Left renal cortex interstitium (tissue), 4 donors: ENCODE measurements at places on chromosomes 12 and 14. TPM values are rescaled to one million over a fixed set of nuclear protein-coding genes. Genes with fewer than 3 reads are reported as not detected.

Gene CISTR
- polyA plus RNA-seq: 0.32 TPM

Gene GZMB
- 0.74 TPM for polyA plus RNA-seq

Gene C1R
- polyA plus RNA-seq: 37.5 TPM

Gene ASIC1
- 6.0 TPM for polyA plus RNA-seq

Gene AKAP3
- 4.0 TPM for polyA plus RNA-seq

Gene PABPN1
- 265 TPM for polyA plus RNA-seq

Gene GPR162
- polyA plus RNA-seq: 37.7 TPM

Gene AMHR2
- 0.65 TPM for polyA plus RNA-seq

GRCh38 chr12:50776749-50777728 is 13.1 kb downstream of the ATF1 start:
- DNase-seq: no peak

GRCh38 chr12:31119192-31119802 is 45.6 kb downstream of the DDX11 start:
- DNase-seq: no peak

- DNase-seq: no peak
These were observed 52.7 kb downstream of the WNK1 start for GRCh38 chr12:805022-805632.

GRCh38 chr12:85405781-85406522 is 125.9 kb downstream of the ALX1 start:
- no peak for DNase-seq

DNA sequence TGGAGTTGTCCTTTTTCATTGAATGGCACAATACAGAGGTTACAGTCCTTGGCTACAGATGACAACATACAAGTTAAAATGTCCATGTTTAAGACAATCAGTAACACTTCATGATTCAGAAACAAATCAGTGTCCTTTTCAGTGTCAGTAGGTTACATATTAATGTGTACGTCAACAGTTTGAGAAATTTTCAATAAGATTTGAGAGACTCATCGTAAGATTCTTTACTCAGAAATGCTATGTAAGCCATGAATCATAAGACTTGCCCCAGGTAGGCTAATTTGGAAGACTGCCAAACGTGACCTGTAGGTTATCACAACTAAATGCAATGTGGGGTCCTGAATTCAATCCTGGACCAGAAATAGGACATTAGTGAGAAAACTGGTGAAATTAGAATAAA is 3.5 kb downstream of the RDH12 start:
- no peak for DNase-seq

DNA sequence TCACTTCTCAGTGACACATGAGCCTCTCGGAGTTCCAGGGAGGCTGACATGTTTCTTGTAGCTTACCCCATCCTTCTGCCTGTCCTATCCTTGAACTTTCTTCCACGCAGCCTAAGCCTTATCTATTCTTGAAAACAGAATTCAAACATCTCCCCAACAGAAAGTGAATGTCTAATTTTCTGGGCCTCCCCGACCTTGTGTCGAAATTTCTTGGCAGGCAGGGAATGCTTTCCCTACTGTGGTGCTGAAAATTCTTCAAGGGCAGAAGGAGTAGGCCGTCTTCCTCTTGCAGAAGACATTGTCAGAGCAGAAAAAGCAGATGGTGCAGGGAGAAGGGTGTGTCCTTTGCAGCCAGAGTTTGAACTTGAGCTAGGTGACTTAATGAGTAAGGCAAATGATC is 63.0 kb upstream of the TCL1B start:
- DNase-seq: no peak

DNA sequence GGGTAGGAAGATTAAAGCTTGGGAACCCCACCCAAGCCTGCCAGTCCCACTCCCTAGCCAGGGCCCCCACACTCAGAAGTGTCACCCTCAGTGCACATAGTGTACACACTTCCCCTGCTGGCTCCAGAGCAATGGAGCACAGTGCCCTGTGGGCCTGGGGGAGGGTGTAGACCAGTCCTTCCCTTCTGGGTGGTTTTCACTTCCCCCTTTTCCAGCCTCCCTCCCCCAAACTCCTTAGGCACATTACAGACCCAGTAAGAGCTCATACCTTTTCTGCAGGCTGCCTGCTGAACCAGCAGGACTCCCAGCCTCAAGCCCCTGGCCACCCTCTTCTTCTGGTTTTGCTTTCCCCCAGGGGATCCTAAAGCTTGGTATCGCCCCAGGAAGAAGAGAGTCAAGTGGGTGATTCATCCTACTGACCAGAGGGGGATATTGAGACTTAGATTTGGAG is at the start of gene ZNF385A:
Gene ZNF385A (minus strand): TSS at position 143 of the 451 bp plus-strand sequence. CDS start 219 bp downstream, outside the sequence.
- DNase-seq: no peak

DNA sequence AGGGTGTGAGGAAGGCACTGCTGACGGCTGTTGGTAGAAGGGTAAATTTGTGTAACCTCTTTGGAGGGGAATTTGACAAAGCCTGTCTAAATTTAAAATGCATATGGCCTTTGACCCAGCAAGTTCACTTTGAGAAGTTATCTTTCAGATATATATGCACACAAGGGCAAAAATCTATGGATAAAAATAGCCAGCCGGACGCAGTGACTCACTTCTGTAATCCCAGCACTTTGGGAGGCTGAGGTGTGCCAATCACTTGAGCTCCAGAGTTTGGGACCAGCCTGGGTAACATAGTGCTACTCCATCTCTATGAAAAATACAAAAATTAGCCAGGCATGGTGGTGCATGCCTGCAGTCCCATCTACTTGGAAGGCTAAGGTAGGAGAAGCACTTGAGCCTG is 13.4 kb downstream of the UBC start:
- no peak for DNase-seq

DNA sequence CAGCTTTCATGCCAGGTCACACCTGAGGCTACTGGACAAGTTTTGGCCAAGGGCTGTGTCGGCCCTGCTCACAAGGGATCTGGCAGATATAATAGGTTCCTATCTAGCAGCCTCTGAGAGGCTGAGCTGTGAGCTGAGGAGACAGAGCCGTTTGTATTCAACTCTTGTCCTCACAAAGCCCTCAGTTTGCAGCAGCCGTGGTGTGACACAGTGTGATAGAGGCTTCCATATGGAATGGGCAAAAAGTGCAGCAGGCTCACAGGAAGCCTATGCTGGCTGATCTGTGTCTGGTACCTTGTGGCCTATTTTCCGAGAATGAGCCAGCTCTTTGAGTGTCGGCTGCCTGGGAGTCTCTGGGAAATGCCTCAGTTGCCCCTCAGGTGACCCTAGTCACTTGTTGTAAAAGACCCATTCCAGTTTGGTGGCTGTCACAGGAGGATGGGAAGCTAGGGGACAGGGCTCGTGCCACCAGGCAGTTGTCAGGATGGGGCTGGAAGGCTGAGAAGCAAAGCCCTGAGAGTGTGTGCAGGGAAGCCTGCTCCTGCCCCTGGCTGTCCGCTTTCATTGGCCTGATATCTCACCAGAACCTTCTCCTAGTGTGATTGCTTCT is 16.1 kb downstream of the VRTN start:
- no peak for DNase-seq

- no peak for DNase-seq
These were observed 23.7 kb downstream of the PCNX1 start for GRCh38 chr14:70931008-70931407.

DNA sequence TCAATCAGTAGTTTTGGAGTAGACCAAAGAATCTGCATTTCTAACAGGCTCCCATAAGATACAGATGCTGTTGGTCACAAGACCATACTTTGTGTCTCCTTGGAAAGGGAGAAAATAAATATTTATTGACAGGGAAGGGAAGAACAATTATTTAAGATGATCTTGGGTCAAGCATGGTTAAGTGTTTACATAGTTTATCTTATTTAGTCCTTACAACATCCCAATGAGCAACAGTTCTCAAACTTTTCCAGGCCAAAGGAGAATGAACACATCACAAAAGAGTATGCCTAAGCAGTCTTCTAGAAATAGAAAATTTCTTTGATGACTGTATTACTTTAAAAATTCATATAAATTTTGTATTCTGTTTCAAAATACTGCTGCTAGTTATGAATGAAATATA is 8.8 kb downstream of the LPCAT3 start:
- DNase-seq: no peak

GRCh38 chr12:110501399-110501751 is 536 bp downstream of the VPS29 start:
- DNase-seq: no peak

DNA sequence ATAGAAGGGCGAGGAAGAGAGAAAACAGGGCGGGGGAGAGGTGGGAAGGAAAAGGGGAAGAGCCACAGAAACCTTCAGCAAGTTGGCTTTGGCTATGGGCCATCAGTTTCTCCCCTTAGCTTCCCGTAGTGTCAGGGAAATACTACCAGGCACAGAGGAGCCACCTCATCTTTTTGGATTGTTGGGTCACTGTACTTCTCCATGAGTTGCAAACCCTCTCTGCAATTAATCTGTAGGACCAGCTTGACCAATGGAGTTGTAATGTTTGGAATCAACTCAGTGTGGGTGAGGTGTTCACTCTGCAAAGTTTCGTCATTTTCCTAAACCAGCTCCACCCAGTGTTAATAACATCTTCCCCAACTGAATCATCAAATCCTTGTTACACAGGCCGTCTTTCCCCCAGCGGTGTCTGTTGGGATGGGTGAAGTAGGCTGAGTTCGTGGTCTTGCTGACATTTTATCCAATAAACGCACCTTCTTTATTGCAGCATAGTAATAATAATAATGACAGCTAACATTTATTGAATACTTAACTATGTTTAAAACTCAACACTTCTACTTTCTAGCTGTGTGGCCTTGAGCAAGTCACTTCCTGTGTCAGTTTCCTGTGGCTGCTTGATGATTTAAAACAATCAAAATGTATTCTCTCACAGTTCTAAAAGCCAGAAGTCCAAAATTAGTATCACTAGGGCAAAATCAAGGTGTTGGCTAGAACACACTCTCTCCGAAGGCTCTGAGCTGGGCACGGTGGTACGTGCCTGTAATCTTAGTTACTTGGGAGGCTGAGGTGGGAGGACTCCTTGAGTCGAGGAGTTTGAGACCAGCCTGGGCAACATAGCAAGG is 8.1 kb upstream of the GLTP start:
- no peak for DNase-seq

GRCh38 chr14:56122301-56122700 is 4.1 kb downstream of the PELI2 start:
- no peak for DNase-seq

DNA sequence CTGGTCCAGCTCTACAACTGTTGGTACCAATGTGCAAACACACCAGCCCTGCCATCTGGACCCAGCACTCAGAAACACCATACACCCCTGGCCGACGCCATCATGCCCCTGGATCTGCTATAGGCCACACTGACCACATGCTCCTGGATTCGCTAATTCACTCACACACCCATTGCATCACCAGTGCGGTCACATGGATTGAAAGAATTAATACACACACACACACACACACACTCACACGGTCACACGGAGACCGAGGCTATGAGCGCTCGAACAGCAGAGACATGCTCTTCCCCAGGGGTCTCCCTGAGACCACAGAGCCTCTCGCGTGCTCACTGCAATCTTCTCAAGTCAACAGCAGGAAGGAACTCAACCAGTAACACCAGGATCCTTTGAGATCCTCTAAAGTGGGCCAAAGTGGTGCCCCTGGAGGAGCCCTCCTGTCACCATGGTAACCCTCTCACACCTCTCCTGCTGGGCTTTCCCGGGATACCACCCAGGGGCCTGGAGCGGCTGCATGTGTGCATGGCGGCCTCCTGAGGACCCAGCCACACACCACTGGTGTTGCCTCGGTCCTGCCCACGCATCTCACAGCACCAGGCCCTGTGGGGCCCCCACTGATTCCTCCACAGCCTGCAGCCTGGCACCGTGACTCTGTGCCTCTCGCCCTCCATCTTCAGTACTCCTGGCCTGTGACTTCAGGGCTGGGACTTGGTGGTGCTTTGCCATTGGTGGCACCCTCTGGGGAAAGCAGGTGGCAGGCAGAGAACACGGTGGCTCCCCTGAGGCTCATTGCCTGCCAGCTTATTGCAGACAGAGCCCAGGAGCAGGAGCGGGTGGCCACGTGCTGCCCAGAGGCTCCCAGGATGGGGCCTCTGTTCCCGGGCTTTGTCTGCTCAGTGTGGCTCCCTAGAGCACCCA is 15.1 kb downstream of the LRTM2 start:
- no peak for DNase-seq

GRCh38 chr12:26790645-26790994 is 42.4 kb downstream of the ITPR2 start:
- no peak for DNase-seq

DNA sequence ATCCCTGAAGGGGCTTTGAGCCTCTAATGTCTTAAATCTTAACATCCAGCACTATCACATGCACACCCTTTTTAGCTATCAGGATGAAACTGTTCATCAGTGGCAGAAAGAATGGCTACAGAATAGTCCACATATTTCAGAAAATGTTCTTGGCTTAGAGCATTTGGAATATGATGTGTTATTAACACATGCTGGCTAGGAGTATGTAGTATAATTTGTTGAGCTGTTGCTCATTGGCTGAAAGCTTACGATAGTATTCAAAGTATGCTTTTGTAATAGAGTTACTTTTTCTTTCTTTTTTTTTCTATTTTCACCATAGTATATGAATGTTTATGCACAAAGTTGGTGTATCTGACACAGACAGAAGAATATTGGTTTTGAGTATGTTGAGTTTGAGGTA is 55.1 kb downstream of the MNAT1 start:
- DNase-seq: no peak

DNA sequence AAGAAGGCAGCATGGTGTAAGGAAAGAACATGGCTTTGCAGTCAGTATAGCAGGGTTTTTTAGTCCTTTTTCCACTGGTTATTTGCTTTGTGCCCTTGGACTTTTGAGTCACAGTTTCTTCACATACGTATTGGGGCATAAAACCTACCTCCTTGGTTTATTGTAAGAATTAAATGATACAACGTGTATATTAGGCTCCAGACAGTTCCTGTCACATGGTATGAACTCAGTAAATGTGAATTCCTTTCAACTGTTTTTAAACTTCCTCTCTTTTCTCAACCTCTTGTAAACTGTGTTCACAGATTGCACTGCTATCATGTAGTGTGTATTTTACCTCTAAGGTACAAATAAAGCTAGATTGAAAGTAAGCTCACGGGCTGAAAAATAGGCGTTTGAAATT is 29.5 kb downstream of the MSRB3 start:
- no peak for DNase-seq

DNA sequence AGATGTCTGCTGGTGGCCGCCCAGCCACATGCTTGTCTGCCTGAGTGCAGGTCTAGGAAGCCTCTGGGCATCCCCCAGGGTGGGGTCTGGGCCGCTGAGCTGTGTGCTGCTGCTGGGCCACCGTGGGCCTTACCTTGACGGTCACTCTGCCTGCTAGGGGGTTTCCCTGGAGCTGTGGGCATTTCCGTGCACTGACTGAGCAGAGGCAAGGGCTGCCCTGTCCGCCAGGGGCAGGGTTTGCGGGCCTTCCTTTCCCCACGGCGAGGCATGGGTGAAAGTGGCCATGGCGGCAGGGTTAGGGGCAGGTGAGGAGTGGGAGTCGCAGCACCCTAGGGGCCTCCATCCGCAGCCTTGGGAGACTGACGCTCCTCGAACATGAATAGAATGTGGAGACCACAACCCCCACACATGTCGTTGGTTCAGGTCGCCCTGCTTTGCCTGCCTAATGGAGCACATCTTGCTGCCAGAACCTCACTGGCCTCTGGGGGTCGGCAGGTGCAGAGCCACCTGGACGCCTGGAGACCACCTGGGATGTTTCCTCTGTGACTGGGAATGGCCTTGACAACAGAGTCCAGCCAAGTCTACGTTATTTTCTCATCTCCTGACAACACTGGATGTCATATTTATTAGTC is 2.5 kb downstream of the ZBTB42 start:
- DNase-seq: no peak

- no peak for DNase-seq
These were observed 180.7 kb upstream of the SLC38A2 start for GRCh38 chr12:46553266-46553665.
